ENCODE measurements at places on chromosomes 3 and 15.

DNA sequence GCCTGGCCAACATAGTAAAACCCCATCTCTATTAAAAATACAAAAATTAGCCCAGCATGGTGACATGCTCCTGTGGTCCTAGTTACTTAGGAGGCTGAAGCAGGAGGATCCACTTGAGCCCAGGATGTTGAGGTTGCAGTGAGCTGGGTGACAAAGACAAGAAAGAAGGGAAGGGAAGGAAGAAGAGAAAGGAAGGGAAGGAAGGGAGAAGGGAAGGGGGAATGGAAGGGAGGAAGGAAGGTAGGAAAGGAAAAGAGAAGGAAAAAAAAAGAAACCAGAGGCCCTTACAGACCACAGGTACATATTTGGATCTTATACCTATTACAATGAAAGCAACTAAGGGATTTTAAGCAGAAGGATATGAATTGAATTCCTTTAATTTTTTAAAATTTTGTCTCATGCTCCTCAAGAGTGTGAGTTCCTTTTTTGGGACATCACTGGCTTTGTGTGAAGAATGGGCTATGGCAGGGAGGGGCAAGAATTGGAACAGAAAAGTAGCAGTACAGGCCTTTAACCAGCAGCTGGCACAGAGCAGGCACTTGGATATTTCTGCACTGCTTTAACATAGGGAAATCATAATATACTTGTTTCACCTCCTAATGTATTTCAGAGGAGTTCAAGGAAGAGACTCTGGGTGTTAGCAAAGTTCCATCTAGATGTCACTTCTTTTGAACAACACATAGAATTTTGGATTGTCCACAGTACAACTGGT lies 7.9 kb downstream of the RAB27A start:
- DNase-seq, result no peak

DNA sequence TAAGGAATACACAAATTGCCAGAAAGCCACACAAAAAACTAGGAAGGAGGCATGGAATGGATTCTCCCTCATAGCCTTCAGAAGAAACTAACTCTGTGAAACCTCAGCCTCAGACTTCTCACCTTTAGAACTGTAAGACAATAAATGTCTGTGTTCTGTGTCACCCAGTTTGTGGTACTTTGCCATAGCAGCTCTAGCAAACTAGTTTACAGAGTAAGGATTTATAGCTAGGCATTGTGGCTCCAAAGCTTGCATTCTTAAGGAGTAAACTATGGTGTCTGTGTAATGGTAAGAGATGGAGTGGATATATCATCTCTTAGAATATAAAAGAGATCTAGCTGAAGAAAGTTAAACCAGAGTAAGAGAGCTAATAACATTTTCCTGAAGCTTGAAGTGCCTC lies 18.9 kb downstream of the EPHA6 start:
- DNase-seq, result no peak

DNA sequence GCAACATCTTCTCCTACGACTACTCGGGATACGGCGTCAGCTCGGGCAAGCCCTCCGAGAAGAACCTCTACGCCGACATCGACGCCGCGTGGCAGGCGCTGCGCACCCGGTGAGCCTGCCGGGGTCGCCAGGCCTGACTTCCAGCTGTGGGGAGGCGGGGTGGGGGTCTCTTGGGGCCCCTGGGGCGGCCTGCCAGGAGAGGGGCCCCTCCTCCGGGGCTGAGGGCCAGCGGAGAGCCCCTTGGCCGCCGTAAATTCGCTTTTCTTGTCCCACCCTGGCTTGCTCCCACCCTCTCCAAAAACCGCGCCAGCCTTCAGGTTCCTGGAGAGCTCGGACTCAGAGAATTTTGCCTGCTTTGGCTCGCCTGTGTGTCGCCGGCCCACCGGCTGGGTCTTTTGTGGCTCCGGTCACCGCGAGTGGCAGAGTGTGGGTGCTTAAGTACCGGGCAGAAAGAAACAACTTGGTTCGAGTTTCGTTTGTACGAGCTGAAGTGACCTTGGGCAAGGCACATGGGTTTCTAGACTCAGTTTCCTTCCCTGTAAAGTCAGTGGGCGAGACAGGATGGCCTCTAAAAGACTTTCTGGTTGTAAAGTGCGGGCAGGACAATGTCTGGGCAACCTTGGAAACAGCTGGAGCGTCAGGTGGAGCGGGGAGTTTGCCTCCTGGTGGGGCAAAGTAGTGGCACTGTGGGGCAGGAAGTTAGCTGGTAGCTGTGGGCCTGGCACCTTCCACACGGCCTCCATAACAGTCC lies 976 bp downstream of the ABHD17C start:
- DNase-seq, result no peak

DNA sequence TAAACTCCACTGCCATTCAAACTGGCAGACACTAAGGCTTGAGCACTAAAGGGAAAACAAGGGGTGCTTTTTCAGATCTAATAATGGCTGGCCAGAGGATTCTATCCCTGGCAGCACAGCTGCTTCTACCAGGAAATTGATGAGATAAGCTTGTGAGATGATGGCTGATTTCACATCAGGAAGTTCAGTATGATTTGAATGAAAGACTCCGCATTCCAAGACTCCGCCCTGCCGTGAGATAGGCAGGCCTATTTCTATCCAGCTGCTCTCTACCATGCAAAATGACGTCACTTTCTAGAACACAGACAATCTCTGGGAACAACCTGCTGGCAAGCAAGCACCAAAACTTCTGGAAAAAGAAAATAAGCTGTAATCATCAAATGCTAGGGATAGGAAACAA lies 171.8 kb downstream of the WDR76 start:
- peak; percentile 95 for DNase-seq

- DNase-seq, result peak; percentile 30
Observed at GRCh38 chr3:49916686-49917085, 12.9 kb downstream of the MON1A start.

Measured in fibroblast of pulmonary artery (primary cell).